ENCODE measurements at places on chromosomes 7 and 10.

- DNase-seq, result no peak
These were observed 42.0 kb upstream of the ADGRA1 start for GRCh38 chr10:133045556-133046389.

DNA sequence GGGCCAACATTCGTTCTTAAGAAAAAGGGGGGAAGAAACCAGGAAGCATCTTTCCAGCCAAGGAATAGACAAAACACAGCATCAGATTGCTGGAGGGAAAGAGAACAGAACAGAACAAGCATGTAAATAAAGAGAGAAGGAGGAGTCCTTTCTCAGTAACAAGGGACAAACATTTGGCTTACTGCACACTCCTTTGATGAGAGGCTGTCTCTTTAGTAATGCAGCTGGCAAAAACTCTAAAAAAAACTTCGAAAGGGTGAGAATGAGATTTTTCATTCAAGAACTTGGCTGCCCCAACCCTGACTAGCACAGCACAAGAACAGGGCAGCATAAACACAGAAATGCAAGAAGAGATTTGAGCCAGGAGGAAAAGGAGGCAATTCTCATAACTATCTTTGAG lies 38.9 kb upstream of the IL6 start:
- DNase-seq, result no peak

- DNase-seq, result no peak
These were observed 160.0 kb downstream of the NEBL start for GRCh38 chr10:20737107-20737506.

DNA sequence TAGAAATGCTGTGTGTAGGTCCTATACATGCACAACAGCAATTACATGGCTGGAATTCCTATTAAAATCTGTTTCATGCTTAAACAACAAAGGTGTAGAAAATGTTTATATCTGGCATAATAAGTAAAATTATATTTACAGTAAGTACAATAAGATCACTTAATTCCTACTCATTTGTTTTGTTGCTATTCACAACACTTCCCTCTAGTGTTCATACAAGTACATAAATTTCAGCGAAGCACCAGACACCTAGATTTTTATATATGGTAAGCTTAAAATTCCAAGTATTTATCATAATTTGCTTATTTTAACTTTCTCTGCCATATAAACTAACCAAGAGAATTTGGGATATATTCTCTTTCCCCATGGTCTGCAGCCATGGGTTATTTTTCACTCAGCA lies 51.8 kb upstream of the ANK3 start:
- no peak for DNase-seq

GRCh38 chr7:136348542-136349192 lies 371.5 kb upstream of the MTPN start:
- DNase-seq, result no peak

GRCh38 chr10:22447068-22447467 lies 101.8 kb downstream of the SPAG6 start:
- no peak for DNase-seq

GRCh38 chr10:119253433-119254174 lies 46.2 kb downstream of the GRK5 start:
- DNase-seq, result no peak

DNA sequence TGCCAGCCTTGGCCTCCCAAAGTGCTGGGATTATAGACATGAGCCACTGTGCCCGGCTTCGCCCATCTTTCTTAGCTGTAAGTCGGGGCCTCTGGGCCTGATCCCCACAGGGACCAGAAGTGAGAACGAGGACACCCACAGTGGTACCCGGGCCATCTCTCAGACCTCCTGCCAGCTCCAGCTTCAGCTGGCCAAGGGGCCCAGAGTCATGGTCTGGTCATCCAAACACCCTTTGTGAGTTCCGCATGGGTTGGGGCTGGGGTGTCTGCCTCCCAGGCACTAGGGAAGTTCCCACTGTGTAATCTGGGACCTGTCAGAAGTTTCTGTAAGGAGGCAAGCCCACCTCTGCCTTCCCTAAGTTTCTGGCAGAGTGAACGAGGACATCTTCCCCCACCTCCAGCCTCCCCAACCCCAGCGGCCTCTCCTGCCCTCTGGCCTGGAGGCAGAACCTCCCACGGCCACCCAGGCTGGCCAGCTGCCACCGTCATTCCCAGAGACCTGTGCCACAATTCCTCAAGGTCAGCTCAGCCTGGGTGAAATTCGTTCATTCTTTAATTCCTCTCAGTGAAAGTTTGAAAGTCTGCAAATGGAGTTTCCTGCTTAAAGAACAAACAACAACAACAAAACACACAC lies 19.5 kb upstream of the FOXL3 start:
- DNase-seq, result no peak

DNA sequence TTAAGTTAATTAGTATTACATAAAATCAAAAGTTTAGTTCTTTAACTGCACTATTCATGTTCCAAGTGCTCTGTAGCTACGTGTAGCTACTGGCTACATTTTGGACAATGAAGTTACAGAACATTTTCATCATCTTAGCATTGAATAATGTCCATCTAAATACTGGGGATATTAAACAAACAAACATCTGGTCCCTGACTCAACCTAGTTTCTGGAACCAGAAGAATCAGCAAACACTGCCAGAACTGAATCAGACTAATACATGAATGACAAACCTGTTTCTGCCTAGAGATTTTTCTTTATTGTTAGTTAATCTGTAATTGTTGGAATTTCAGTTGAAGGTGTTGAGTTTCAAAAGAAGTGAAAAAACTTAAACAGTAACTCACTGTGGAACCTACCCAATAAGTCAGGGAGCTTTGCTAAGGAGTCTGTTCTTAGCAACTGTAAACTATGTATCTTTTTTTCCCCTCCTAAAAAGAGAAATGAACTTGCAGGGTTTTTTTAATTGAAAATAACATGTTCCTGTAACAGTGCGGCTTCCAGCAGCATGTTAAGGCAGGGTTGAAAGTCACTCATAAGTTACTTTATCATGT lies 58.3 kb downstream of the CDK13 start:
- no peak for DNase-seq

- no peak for DNase-seq
These were observed 10.3 kb upstream of the CALML5 start for GRCh38 chr10:5509691-5510090.

GRCh38 chr10:62582804-62583208 lies 208.6 kb downstream of the ZNF365 start:
- no peak for DNase-seq

- DNase-seq, result no peak
These were observed 124.5 kb downstream of the EBF3 start for GRCh38 chr10:129839285-129840195.

GRCh38 chr7:122885583-122886356 lies 490 bp downstream of the CADPS2 start:
- DNase-seq, result no peak

DNA sequence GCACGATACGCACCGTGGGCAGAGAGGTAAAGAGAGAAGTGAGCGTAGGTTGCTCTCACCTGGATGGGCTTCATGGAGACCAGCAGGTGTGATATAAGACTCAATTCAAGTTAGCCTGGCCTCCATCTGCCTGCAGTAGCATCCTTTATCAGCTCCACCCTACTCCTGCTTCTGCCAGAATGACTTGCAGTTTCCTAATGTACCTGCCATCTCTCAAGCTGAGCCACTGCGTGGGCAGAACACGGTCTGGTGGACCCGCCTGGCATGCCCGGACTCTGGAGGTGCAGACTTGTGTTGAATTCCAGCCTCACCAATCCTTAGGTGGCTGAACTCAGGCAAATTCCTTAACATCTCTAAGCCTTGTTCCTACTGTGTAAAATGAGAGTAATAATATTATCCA lies 64.3 kb downstream of the STEAP1B start:
- DNase-seq, result no peak

GRCh38 chr7:115471891-115472290 lies 550.0 kb downstream of the MDFIC start:
- DNase-seq, result no peak

DNA sequence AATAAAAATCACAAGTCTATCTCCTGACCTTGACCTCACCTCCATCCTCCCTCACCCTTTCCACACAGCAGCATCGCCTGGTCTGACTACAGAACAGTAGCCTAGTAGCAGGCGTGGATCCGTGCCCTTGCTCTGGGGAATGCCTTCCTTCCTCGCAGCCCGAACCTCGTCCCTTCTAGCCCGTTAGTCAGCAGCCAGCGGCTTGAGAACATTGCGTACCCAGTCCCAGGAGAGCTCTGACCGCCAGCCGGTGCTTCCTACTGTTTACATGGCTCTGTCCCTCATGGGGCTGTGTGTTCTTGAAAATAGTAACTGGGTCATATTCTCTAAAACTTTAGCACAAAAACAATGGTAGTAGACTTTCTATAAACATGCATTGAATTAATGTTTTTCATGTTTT lies 682.7 kb upstream of the IGFBP3 start:
- no peak for DNase-seq

DNA sequence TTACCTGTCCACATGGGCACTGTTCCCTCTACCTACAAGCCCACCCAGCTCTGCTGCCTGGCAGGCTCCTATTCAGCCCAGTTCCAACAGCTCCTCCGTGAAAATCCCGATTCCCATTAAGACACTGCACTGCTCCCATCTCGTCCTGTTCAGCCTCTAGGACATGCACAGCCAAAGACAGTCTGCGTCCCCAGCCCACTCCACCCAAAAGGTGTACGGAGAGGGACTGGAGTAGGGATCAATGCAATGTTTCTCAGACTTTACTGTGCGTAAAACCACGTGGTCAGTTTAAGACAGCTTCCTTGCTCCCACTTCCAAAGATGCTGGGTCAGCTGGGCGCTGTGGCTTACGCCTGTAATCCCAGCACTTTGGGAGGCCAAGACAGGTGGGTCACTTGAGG lies 19.9 kb downstream of the FGFR2 start:
- DNase-seq, result no peak
